ENCODE measurements at places on chromosomes 4 and X. TPM values are rescaled to one million over a fixed set of nuclear protein-coding genes. Genes with fewer than 3 reads are reported as not detected.

DNA sequence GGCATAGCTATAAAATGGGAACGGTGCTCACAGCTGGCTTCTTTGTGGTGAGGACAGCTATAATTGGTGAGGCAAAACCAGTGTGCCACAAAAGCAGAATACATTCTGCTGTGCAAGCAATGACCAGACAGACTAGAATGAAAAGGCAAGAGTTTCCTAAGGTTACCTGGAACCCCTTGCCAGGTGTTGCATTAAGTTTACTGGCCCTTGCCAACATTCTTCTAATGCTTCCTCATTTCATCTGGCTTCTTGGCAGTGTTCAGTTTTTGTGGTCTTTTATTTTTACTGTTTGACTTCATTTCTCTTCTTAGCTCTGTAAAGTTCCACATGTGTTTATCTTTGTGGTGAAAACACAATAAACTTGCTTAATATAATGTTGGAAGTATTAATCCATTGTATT, 131.4 kb downstream of the PTTG2 start:
- H3K27ac ChIP-seq, result peak overlapping the region; percentile 63
- no peak overlapping the region for H3K4me3 ChIP-seq
- H3K36me3 ChIP-seq, result no peaks in the 10 kb centered on the region
- DNase-seq, result peak; percentile 50
- no peaks in the 10 kb centered on the region for H3K27me3 ChIP-seq

DNA sequence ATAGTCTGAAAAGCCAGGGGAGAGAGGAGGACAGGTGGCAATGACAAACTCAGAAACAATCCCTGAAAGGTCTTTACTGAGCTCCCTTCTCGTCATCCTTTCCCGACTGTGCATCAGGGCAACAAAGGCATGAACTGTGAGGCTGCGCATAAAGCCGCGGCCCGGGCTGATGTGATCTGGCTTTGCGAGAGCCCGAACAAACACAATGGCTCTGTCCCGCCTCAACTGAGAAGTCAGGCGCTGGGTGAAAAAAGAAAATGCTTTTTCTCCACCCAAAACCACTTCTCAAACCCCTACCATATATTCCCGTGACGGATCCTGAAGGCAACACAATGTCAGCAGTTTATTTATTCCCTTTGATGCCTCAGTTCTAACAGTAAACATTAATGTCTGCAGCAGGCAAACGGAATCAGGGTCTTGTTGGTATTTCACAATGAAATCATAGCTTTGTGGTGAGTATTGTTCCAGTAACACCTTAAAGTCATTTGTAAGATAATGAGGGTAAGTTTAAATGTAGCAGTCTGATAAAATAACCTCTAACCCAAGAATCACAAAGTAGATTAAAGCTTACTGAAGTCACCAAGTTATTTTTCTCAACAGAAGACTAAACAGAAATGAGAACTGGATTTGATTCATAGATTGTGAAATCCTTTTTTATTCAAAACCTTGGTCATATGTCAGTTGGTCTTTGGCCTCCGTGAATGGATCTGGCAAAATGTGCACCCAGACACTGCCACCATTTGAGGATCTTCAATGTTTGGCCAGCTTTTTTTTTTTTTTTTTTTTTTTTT, 67.4 kb downstream of the APBB2 start:
- no peak overlapping the region for H3K4me3 ChIP-seq
- peak overlapping the region; percentile 93 for H3K27ac ChIP-seq
- H3K27me3 ChIP-seq, result no peaks in the 10 kb centered on the region
- peaks cover 64% of the 10 kb centered on the region for H3K4me1 ChIP-seq

The SHISA3 gene
- not detected for total RNA-seq

GRCh38 chr4:76011700-76012387, 4.5 kb upstream of the CXCL9 start:
- H3K27me3 ChIP-seq, result peaks cover 10% of the 10 kb centered on the region
- peaks cover 6% of the 10 kb centered on the region for H3K4me1 ChIP-seq
- no peaks in the 10 kb centered on the region for H3K36me3 ChIP-seq
- H3K4me3 ChIP-seq, result no peak overlapping the region
- H3K27ac ChIP-seq, result no peak overlapping the region

The TMEM154 gene
- 37.9 TPM for total RNA-seq

GRCh38 chr4:182307746-182308145, 64.5 kb downstream of the TENM3 start:
- H3K27ac ChIP-seq, result peak overlapping the region; percentile 90
- H3K36me3 ChIP-seq, result no peaks in the 10 kb centered on the region
- H3K4me3 ChIP-seq, result peak overlapping the region; percentile 31

- H3K4me3 ChIP-seq, result no peak overlapping the region
- DNase-seq, result no peak
- no peak overlapping the region for H3K27ac ChIP-seq
- peaks cover 9% of the 10 kb centered on the region for H3K4me1 ChIP-seq
Measured at GRCh38 chr4:8396762-8397406, 43.6 kb downstream of the ACOX3 start.

- H3K27ac ChIP-seq, result no peak overlapping the region
- H3K4me3 ChIP-seq, result no peak overlapping the region
- peaks cover 26% of the 10 kb centered on the region for H3K4me1 ChIP-seq
- no peaks in the 10 kb centered on the region for H3K36me3 ChIP-seq
- no peaks in the 10 kb centered on the region for H3K27me3 ChIP-seq
- peak; percentile 36 for DNase-seq
Measured at GRCh38 chr4:185254434-185254833, 45.0 kb downstream of the SNX25 start.

DNA sequence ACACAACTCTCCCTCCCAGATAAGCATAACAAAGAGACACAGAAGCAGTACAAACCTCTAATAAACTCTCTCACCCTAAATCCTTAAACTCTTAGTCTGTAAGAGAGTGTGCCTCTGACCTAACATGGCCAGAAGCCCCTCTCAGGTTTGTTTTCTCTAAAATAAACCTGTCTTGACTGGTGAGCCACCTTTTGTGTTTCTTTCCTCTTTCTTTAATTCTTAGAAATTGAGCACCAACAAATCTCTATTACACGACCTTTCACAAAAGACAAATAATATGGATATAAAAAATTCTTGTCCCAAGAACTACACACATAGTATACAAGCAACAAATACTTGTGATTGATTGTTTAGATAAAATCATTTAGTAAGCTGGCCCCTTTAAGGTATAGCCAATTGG, 573.7 kb downstream of the EPHA5 start:
- H3K27me3 ChIP-seq, result no peaks in the 10 kb centered on the region
- H3K4me3 ChIP-seq, result no peak overlapping the region
- no peak overlapping the region for H3K27ac ChIP-seq
- H3K4me1 ChIP-seq, result no peaks in the 10 kb centered on the region

GRCh38 chr4:90844241-90844640, 717.0 kb downstream of the CCSER1 start:
- peaks cover 19% of the 10 kb centered on the region for H3K4me1 ChIP-seq
- H3K27me3 ChIP-seq, result no peaks in the 10 kb centered on the region
- peaks cover 12% of the 10 kb centered on the region for H3K36me3 ChIP-seq
- H3K4me3 ChIP-seq, result no peak overlapping the region
- no peak for DNase-seq
- H3K27ac ChIP-seq, result no peak overlapping the region

The FREM3 gene
- total RNA-seq, result not detected

GRCh38 chr4:184955636-184956035, 62.7 kb upstream of the HELT start:
- H3K4me3 ChIP-seq, result no peak overlapping the region
- no peaks in the 10 kb centered on the region for H3K4me1 ChIP-seq
- H3K36me3 ChIP-seq, result no peaks in the 10 kb centered on the region
- no peak for DNase-seq
- H3K27ac ChIP-seq, result no peak overlapping the region

- H3K4me3 ChIP-seq, result no peak overlapping the region
- no peaks in the 10 kb centered on the region for H3K4me1 ChIP-seq
- no peaks in the 10 kb centered on the region for H3K27me3 ChIP-seq
- H3K36me3 ChIP-seq, result no peaks in the 10 kb centered on the region
Measured at GRCh38 chrX:152428120-152428519, 23.0 kb downstream of the GABRA3 start.

The SLC6A14 gene
- total RNA-seq, result 0.44 TPM

DNA sequence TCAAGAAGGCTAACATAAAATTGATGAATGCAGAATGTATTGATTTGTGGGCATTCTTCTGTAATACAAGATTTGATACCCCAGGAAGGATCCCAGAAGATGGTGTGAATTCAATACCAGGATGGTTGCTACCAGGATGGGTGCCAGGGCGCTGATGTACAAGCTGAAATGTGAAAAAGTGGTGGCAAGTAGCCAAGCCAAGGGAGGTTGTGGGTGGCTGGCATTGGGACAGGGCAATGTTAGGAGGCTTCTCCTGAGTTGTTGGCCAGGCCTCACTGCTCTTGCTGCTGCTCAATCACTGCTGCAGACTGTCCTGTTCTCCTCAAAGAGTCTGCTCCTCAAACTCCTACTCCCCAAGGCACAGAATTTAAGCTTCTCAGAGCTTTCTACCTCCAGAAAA, 77.1 kb downstream of the RBM46 start:
- DNase-seq, result peak; percentile 11
- H3K36me3 ChIP-seq, result no peaks in the 10 kb centered on the region
- H3K4me3 ChIP-seq, result no peak overlapping the region
- peaks cover 6% of the 10 kb centered on the region for H3K4me1 ChIP-seq

GRCh38 chr4:108570993-108571569, 49.3 kb upstream of the RPL34 start:
- H3K4me3 ChIP-seq, result no peak overlapping the region
- H3K36me3 ChIP-seq, result no peaks in the 10 kb centered on the region
- DNase-seq, result peak; percentile 29
- no peaks in the 10 kb centered on the region for H3K27me3 ChIP-seq

DNA sequence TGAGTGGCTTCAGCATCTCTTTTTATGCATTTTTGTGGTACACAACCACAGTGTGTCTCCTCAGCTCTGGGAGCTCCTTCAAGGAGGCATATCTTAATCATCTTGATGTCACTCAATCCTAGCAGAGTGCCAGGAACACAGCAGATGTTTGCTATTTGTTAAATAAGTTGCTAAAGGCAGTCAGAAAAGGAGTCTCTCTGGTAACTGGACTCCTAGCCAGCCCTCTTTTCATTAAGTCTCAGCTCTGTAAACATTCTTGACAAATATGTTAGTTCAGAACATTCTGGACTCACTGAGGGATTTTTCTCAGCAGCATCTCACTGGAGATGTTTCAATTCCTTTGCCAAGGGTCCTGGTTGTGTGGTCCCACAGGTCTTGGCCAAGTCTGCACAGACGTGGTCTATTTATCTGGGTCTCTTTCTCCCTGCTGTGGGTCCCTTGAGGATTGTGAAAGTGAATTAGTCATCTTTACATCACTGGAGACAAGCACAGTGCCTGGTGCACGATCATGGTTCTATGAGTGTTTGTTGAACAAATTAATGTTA, 20.3 kb upstream of the FAM9C start:
- peak; percentile 41 for DNase-seq
- H3K36me3 ChIP-seq, result no peaks in the 10 kb centered on the region
- no peak overlapping the region for H3K27ac ChIP-seq
- no peaks in the 10 kb centered on the region for H3K27me3 ChIP-seq

The FOXR2 gene
- total RNA-seq, result not detected

The S100P gene
- total RNA-seq, result 55.6 TPM

GRCh38 chrX:42920752-42921151, 142.8 kb upstream of the PPP1R2C start:
- peak; percentile 82 for DNase-seq
- no peak overlapping the region for H3K27ac ChIP-seq
- no peaks in the 10 kb centered on the region for H3K36me3 ChIP-seq
- H3K4me3 ChIP-seq, result no peak overlapping the region

The C1QTNF7 gene
- not detected for total RNA-seq

GRCh38 chr4:182549356-182549755, 306.2 kb downstream of the TENM3 start:
- H3K27ac ChIP-seq, result no peak overlapping the region
- DNase-seq, result no peak
- H3K4me1 ChIP-seq, result no peaks in the 10 kb centered on the region
- H3K27me3 ChIP-seq, result no peaks in the 10 kb centered on the region

DNA sequence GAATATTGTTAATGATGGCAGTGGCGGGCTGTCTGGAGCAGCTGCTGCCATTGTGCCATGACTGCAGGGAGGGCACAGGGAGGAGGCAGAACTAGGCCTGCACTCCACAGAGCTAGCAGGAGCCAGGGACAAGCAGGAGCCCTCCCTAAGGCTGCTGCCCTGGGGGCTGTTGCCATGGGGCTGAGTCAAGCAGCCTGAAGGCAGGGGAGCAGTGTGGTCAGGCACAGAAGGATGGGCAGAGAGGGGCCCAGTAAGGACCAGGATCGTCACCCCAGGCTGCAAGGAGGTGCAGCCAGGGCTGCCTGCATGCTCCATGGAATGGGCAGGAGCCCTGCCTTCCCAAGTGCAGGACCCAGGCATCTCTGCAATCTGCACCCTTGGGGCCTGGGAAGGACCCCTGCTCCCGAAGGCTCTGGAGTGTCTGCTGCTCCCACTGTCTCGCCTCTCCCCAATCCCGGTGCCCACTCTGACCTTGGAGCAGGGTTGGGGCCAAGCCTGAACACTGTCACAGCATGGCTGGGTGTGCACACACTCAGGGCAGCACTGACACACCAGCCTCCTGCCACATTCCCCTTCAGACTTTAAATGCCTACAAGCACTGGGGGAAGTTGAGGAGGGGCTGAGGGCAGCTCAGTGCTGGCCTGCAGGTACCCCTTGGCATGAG, 98.3 kb upstream of the GALNTL6 start:
- no peaks in the 10 kb centered on the region for H3K27me3 ChIP-seq
- H3K36me3 ChIP-seq, result no peaks in the 10 kb centered on the region
- H3K27ac ChIP-seq, result no peak overlapping the region
- DNase-seq, result no peak
- H3K4me1 ChIP-seq, result no peaks in the 10 kb centered on the region

DNA sequence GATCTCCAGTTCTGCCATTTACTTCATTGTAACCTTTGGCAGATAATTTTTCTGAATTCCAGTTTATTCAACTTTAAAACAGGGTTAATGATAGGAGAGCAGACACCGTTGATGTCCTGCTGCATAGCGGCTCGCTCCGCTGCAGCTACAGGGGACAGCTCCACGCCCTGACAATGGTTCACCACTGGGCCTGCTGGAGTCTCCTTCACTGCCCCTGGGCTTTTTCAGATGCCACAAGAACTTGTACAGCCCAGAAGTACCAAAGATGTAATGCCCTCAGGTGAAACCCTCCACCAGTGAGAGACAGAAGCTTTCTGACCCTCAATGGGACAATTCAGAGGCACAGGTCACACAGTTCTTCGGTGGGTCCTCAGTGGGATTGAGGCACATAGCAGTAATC, 22.7 kb upstream of the SEPTIN11 start:
- DNase-seq, result no peak
- no peak overlapping the region for H3K27ac ChIP-seq
- no peaks in the 10 kb centered on the region for H3K27me3 ChIP-seq
- H3K4me1 ChIP-seq, result peaks cover 11% of the 10 kb centered on the region
- no peak overlapping the region for H3K4me3 ChIP-seq
- no peaks in the 10 kb centered on the region for H3K36me3 ChIP-seq

DNA sequence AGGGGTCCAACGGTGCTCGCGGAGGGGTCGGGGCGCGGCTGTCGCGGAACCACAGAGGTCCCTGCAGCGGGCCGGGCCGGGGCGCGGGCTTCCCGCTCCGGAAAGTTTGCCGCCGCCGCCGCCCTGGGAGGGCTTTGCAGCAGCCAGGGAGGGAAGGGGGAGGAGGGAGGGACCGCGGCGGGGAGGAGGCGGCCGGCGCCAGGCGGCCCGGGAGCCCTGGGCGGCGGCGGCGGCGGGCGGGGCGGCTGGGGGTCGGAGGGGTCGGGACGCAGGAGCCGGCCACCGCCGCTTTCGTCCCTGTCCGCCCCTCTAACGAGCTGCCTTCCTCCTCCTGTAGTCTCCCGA, 375 bp downstream of the FGFR3 start:
- H3K4me1 ChIP-seq, result peaks cover 9% of the 10 kb centered on the region
- H3K27me3 ChIP-seq, result no peaks in the 10 kb centered on the region
- H3K27ac ChIP-seq, result no peak overlapping the region
- peak overlapping the region; percentile 39 for H3K4me3 ChIP-seq

The PIGA gene
- 22.7 TPM for total RNA-seq

GRCh38 chrX:11053351-11053750, 57.8 kb upstream of the HCCS start:
- H3K4me1 ChIP-seq, result no peaks in the 10 kb centered on the region
- DNase-seq, result no peak
- no peaks in the 10 kb centered on the region for H3K36me3 ChIP-seq
- H3K27ac ChIP-seq, result no peak overlapping the region
- H3K4me3 ChIP-seq, result no peak overlapping the region
